NCI-H82 (cell line): ENCODE measurements at places on chromosomes 2 and 18.

DNA sequence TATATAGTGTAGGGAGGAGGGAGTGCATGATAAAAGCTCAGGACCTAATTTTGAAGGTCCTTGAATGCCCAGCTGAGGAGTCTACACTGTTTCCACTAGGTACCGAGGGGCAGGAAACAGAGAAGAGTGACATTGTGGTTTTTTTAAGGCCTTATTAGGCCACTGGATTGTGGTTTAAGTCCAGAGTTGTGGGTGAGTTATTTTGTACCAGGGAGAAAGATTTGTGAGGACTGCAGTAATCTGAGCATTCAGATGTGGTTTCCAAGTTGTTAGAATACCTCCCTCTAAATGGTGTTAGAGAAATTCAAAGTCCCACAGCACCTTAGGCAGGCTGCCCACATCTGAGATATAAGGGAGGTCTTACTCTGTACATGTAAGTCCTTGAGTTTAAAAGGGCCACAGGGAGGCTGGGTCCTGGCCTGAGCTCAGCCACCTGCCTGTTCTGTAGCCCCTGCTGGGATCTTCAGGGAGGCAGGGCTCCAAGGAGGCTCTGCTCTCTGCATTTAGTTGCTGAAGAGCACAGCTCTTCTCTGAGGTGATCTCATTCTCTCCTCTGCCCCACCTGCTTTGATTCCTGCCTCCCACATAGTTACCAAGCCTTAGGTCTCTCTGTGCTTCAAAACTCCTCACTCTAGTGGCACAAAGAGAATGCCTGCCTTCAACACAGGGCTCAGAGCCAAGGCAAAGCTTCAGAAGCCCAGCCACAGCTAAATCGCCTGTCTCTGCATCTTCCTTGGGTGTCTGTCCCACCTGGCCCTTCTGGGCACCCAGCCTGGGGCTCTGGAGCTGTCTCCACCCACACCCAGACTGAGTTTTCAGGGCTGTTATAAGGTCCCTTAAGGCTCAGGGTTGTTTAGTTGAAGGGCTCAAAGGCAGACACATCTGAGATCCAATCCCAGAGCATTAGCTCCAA lies 88.1 kb downstream of the VSNL1 start:
- no peak for DNase-seq

GRCh38 chr2:230591850-230592249 lies 120.8 kb upstream of the CAB39 start:
- no peak for DNase-seq

GRCh38 chr2:195148004-195148403 lies 509.0 kb upstream of the SLC39A10 start:
- no peak for DNase-seq

GRCh38 chr2:71066856-71067255 lies 1.6 kb upstream of the NAGK start:
- DNase-seq: no peak

- no peak for DNase-seq
Measured at GRCh38 chr2:101753720-101754490, 56.4 kb downstream of the MAP4K4 start.

DNA sequence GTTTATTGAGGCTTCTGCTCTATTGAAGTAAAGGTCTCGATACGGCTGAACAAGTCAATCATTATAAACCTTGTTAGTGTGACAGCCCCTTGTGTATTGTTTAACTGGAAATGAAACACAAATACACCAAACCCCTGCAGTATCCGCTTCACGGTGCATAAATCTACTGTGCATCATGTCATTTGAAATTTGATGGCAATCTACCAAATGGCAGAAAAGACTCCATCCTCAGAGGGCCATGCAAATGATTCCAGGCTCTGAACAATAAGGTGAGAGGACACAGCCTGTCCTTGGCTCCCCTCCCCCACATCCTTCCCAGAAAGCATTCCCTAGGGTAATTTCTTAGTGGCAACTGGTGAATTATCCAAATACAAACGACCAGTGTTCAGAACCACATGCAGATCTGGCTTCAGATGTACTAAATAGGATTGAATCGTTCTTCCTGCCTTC lies 80.6 kb downstream of the ADCYAP1 start:
- DNase-seq: peak; percentile 86

DNA sequence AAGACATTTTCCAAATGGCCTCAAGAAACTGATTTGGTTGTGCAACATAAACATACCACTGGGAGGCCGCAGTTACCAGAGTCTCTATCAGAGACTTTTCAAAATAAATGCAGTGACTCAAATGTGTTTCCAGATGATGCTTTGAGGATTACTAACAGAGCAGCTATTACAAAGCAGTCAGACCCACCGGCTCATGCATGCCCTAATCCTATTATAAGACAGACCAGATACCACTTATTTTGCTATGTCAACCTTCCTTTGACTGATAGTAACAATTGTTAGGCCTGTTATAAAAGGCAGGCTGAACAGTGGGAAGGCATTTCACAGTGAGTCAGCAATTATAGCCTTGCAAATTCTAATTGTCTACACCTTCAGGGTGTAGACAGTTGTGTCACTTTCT lies 217.7 kb downstream of the LRRTM1 start:
- peak; percentile 92 for DNase-seq
